ENCODE measurements at places on chromosomes 2 and 18.

- no peak for DNase-seq
These were observed 168.2 kb downstream of the KCNS3 start for GRCh38 chr2:18046558-18047212.

- DNase-seq, result no peak
These were observed 113.6 kb downstream of the CELF4 start for GRCh38 chr18:37452015-37452414.

DNA sequence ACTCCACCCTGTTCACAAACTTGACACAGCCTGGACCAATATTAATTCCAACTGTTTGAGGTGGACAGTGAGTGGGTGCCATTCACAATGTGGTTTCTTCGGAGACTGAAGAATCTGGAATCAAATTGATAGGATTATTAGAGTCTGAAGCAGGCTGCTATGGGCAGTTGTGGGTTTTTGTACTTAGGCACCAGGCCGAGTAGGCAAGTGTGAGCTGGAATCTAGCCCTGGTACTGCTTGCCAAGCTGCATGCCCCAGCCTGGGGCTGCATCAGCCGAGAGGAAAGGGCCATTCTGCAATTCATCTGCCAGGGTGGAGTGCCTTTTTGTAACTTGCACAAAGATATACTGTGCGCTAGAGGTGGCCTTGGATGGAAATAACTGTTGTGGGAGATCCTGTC, 654.7 kb upstream of the FANCL start:
- no peak for DNase-seq

GRCh38 chr18:48552130-48552529, 13.3 kb downstream of the CTIF start:
- no peak for DNase-seq

GRCh38 chr2:42566837-42567321, 1.6 kb upstream of the MTA3 start:
- no peak for DNase-seq

DNA sequence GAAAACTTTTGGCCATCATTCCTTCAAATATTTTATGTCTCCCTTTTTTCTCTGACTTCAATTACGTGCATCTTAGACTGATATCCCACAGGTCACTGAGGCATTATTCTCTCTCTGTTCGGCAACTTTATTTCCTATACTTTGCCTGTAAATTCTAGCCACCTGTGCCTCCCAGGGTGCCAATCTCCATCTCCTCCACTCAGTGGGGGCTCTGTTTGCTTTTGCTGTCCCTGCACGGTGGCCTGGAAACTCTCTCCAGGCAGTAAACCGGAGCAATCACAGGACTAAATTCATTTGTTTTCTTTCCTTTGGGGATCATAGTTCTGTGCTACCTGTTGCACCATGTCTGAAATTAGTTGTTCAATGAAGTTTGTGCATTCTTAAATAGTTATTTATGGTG, 9.6 kb upstream of the MTLN start:
- DNase-seq, result no peak

DNA sequence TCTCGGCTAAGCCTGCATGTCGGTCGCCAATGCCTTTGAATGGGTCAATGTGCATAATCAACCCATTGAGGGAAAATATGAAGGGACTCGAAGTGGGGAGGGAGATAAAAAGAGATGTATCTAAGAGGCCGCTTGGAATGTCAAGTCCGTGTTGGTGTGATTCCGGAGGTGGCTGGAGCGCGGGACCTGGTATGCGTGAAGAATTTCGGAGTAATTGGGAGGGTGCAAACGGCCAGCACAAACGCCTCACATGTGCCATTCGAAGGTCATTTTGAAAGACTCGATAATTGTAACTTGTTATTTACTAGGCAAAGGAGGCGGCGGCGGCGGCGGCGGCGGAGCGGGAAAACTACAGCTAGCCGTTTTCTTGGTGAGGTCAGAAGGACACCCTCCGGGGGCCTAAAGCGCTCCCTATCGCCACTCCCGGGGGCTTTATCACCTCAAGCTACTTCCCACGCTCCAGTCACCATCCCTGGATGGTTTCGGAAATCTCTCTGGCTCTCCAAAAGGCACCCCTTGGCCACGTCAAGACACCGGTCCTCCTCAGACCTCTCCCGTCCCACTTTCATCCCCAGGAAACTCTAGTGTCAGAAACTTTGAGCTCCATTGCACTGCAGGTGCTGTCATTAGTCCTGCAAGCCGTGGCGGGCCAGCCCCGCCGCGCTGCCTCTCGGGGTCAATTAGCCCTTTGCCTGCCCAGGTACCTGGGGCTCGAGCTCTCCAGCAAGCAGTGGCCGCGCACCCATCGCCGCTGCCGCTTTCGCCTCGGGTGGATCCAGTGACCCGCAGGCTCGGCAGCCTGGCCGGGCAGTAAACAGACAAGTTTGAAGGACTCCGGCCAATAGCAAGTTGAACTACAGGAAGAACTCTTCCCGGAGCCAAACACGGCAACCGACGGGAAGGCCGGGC, 1.5 kb downstream of the ERBB4 start:
- no peak for DNase-seq

- no peak for DNase-seq
These were observed 124.3 kb upstream of the SLC39A10 start for GRCh38 chr2:195532628-195533271.

GRCh38 chr2:188746727-188747126, 227.4 kb upstream of the COL3A1 start:
- no peak for DNase-seq

- no peak for DNase-seq
These were observed 71.8 kb downstream of the B3GNT2 start for GRCh38 chr2:62267696-62268095.

GRCh38 chr18:40852406-40852805, 1102.6 kb upstream of the PIK3C3 start:
- no peak for DNase-seq

DNA sequence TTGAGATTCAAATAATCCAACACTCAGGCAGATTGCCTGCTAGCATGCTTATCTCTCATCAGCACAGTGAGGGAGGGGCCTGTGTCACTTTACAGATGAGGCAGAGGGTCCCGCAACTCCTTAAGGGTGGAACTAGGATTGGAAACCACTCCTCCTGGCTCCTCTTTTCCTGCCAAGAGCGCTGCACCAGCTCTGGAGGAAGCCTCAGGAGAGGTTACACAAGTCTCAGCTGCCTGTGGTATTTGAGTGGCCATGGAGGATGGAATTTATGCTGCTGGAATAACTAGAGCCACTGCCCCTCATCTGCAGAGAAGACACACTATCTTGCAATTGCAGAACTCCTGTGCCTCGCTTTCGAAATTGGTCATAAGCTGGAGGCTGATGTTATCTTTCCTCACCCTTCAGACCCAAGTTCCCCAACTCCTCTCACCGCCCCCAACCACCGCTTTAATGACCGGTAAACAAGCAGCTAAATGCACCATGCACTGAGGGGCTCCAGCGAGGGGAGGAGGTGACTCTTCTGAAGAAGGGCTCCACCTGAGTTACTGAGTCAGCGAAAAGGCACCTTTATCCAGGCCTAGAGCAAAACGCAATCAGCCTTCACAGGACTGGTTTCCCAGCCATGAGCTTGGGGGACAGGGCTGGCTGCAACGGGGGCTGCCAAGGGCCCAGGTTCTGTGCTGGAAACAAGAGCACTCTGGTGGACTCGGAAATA, 245.8 kb downstream of the SOX11 start:
- DNase-seq, result no peak

GRCh38 chr18:23178661-23179081, 43.4 kb downstream of the CABLES1 start:
- no peak for DNase-seq

- DNase-seq, result no peak
These were observed 36.1 kb upstream of the DPP10 start for GRCh38 chr2:114406347-114406746.

- no peak for DNase-seq
These were observed 28.9 kb downstream of the ADI1 start for GRCh38 chr2:3490191-3491170.

- DNase-seq, result no peak
These were observed 93.5 kb downstream of the COX7A2L start for GRCh38 chr2:42267530-42267929.

DNA sequence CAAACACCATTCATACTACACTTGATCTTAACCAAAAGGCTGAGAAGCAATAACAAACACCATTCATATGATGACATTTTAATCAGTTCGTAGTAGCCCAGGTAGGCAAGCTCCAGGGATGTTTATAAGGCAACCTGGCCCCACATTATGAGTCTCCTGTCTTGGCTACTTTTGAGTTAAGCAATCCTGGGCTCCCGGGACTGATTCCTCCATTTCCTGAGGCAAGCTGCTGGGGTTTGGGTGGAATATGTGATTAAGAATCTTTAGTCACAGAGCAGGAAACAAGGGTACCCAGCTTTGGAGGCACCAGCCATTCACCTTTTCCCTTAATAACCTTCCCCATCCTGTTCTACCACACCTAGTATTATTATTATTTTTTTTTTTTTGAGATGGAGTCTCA, 24.5 kb upstream of the SPRED2 start:
- DNase-seq, result no peak

DNA sequence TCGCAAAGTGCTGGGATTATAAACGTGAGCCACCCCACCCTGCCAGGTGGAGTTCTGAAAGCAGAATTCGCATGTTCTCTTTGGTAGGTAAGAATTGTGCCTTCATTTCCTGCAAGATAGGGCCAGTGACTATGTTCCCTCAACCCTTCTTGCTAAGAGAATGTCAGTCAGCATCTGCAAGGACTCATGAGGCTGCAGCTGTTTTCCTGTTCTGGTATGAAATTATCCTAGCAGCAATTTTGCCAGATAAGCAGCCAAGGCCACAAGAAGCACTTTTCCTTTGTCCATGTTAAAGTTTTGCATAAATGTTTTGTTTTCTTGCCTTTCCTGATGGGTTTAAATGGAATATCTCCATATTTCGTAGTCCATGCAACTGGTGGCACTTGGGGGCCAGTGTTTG, 6.8 kb upstream of the ARHGAP28 start:
- no peak for DNase-seq

GRCh38 chr18:70405052-70405451, 116.2 kb downstream of the SOCS6 start:
- DNase-seq, result no peak

GRCh38 chr2:239668651-239669050, 267.8 kb upstream of the HDAC4 start:
- no peak for DNase-seq

- no peak for DNase-seq
These were observed 7.6 kb downstream of the DLX1 start for GRCh38 chr2:172092716-172093415.

DNA sequence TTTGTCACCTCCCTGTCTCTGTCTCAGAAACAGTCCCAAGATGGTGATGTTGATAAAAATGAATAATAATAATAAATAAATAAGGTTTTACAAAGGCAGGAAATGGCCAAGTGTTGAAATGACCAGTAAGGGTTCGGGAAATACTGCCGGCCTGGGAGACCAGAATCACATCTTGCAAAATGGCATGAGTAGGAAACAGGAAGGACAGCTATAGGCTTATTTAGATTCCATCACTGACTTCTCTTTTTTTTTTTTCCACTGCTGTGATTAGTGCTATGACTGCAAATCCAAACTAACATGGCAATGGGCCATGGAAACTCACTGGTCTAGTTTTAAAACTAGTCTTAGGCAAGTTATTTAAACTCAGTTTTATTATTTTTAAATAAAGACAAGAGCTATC, 60.6 kb downstream of the SCN1A start:
- DNase-seq, result no peak

DNA sequence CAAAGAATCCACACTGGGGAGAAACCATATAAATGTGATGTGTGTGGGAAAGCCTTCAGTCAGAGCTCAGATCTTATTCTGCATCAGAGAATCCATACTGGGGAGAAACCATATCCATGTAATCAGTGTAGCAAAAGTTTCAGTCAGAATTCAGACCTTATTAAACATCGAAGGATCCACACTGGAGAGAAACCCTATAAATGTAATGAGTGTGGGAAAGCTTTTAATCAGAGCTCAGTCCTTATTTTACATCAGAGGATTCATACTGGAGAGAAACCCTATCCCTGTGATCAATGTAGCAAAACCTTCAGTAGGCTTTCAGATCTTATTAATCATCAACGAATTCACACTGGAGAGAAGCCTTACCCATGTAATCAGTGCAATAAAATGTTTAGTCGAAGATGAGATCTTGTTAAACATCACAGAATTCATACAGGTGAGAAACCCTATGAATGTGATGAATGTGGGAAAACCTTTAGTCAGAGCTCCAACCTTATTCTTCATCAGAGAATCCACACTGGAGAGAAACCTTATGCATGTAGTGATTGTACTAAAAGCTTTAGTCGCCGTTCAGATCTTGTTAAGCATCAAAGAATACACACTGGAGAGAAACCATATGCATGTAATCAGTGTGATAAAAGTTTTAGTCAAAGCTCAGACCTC, 16.7 kb upstream of the ZSCAN30 start:
- no peak for DNase-seq

DNA sequence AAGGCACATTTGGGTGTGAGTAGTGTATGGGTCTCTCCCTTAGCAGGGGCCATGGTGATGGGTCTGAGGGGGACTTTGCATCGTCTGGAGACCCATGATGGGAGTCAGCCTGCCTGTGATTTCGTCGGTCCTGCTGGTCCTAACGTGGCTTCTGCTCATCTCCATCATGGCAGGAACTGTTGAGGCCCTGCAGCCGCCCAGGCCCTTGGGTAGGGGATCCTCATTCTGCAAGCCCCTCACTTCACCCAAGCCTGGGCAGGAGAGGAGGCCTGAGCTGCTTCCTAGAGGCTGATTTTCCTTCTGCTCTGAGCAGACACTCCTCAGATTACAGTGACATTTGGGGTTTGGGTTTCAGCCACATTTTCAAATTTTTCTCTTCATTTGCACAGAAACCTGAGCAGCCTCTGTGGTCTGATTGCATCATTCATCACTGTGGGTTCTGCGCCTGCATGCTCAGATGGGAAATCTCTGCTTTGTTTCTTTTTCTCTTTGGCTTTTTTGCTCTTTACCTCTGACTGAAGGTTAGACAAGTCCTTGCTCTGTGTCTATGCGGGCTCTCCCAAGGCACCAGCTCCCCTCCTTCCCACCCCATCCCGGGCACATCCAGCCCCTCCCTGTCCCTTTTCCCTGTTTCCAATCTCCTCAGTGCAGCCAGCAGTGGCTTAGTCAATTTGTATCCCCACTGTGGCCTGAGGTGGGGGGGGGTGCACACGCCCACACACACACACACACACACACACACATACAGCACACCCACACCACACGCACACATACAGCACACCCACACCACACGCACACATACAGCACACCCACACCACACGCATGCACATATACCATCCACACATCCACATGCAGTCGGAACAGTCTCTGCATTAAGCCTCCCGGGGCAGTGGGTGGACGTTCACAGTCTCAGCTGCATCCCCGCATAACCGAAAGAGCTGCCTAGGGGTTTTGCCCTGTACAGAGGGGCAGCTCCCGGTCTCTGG, 305.4 kb upstream of the HS6ST1 start:
- DNase-seq, result peak; percentile 32

DNA sequence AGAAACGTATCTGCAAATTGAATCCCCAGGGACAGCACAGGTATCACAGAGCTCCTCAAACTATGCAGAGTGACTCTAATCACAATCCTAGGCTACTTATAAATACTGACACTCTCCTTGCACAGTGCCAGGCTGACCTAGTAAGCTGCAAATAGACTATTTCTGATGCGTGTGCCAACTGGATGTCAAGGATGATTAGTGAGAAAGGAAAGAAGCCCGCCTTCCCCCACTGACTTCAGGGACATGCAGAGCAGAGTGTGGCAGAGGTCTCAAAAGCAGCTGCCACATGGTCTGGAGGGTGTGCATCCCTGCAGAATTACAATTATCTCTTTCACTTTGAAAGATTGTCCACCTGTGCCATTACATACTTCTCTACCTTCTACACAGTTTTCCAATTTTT, 235.6 kb downstream of the CPS1 start:
- DNase-seq, result no peak

GRCh38 chr2:16630463-16630862, 35.2 kb downstream of the CYRIA start:
- peak; percentile 87 for DNase-seq

GRCh38 chr2:58299123-58299522, 58.0 kb upstream of the FANCL start:
- DNase-seq, result no peak
